Fibroblast of skin of right biceps (primary cell): ENCODE measurements at places on chromosomes 3 and 15.

DNA sequence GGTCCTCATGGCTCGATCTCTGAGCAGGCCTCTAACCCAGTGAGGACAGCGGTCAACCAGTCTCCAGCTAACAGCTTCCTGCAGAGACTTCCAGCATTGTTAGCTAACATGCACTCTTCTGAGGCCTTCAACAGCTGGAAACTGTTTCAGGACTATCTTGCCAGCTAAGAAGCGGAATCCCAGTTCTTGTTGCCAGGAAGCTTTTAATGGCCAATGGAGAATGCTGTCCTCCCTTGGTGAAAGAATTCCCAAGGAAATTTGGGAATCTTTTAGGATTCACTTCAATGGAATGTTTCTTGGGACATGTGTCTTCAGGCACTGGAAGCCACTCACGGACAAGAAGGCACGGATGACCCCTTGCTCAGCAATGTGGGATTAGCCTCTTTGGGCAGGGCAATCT, 91.7 kb downstream of the CEMIP start:
- DNase-seq = peak; percentile 47

- no peak for DNase-seq
These were observed 22.0 kb upstream of the ALPK3 start for GRCh38 chr15:84795186-84795585.

GRCh38 chr3:15794842-15795650, 2.7 kb downstream of the ANKRD28 start:
- no peak for DNase-seq

- DNase-seq = peak; percentile 62
These were observed 1371.6 kb downstream of the NSUN3 start for GRCh38 chr3:95434491-95434890.

GRCh38 chr3:66407611-66408218, 93.1 kb downstream of the LRIG1 start:
- DNase-seq = peak; percentile 53

DNA sequence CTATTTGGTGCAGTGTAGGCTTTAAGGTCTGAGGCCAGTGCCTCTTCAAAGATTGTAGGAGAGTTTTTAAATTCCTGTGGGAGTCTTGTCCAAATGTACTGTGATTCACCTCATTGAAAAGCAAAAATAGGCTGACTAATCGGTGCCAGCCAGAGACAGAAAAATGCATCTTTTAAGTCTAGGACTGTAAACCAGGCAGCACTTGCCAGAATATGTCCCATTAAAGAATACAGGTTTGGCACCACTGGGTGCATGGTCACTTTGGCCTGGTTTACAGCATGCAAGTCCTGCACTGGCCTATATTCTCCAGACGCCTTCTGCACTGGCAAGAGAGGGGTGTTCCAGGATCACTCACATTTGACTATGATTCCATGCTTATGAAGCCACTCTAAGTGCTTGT, 20.3 kb upstream of the NOX5 start:
- DNase-seq = peak; percentile 65

GRCh38 chr3:171636666-171637065, 173.6 kb downstream of the PLD1 start:
- no peak for DNase-seq

GRCh38 chr15:43299411-43299810, 31.0 kb downstream of the LCMT2 start:
- no peak for DNase-seq

DNA sequence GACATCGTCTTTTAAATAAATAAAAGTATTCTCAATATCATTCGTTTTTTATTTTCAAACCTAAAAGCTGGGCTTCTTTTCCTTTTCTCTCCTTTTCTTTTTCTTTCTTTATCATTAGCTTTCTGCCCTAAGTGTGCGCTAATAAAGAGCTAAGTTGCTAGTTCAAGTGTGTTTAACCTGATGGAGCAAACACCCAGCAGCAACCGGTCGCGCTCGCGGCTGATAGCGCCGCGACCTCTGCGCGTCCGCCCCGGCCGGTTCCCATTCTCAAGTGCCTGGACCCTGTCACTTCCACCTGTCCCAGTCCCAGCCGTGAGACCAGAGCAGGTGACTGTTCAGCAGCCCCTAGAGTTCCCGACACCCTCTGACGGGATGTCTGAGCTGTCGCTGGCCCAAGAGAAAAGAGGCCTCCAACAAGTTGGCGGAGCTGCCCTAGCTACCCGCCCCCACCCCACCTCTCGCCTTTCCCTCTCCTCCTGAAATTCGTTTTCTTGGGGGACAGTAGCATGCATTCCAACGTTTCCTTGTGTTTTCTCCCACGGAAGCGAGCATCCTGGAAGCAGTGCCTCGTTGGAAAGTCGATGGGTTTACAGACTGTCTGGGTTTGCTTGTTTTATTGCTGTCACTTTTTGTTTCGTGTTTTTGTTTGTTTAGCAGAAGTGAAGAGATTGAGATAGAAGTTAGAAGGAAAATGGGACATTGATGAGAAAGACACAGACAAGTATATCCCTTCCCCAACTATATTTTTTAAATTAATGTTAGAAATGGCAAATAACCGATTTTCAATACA, 3.1 kb upstream of the MECOM start:
- no peak for DNase-seq

- no peak for DNase-seq
These were observed 71.8 kb upstream of the TMEM108 start for GRCh38 chr3:132966374-132966773.

- no peak for DNase-seq
These were observed 137.5 kb downstream of the LRRK1 start for GRCh38 chr15:101056366-101057334.

- DNase-seq = peak; percentile 85
These were observed 493.4 kb upstream of the ALCAM start for GRCh38 chr3:104873331-104873730.

DNA sequence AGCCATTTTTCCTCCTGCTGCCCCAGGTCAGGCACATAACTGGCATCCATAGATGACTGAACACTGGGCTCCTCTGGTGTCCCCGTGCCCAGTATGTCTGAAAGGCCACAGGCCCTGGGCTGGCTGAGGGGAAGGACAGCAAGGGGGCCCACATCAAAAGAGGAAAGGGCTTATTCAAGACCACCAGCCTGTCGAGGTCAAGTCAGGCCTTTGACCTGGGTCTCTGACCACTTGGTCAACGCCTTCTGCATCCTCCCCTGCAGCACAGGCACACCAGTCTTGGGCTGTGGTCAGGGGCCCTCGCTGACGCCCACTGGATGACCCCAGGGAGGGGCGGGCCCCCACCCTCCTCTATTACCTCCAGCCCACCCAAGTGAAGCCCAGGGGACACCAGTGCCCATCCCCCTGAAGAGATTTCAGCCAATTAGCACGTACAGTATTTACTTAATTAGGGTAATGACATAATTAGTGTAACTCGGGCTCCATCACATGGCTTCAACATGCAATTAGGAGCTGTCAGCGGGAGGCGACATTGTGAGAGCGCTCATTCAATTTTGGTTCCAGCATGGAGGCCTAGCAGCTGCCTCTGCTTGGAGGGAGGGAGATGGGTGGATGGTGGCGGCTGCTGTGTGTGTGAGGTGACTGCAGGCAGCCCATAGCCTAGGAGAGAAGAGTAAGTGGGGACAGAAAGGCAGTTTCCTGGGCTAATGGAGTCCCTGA, 13.5 kb upstream of the DNAH1 start:
- no peak for DNase-seq

DNA sequence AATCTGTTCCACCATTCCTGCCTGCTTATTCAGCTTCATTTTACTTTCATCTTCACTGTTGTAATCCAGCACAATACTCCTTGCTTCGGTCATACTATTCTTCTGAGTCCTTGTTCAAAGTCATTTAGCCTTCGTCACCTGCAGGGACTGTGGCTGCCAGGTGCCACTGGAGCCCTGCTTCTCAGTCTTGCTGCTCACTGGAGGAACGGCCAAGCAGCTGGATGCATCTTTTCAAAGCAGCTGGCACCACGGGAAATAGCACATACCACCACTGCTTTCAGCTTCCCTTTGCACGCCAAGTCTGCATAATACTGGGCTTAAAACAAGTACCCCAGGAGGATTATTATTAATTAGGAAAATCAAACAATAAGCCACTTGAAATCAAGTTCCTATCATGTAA, 287.6 kb downstream of the BCHE start:
- DNase-seq = no peak

DNA sequence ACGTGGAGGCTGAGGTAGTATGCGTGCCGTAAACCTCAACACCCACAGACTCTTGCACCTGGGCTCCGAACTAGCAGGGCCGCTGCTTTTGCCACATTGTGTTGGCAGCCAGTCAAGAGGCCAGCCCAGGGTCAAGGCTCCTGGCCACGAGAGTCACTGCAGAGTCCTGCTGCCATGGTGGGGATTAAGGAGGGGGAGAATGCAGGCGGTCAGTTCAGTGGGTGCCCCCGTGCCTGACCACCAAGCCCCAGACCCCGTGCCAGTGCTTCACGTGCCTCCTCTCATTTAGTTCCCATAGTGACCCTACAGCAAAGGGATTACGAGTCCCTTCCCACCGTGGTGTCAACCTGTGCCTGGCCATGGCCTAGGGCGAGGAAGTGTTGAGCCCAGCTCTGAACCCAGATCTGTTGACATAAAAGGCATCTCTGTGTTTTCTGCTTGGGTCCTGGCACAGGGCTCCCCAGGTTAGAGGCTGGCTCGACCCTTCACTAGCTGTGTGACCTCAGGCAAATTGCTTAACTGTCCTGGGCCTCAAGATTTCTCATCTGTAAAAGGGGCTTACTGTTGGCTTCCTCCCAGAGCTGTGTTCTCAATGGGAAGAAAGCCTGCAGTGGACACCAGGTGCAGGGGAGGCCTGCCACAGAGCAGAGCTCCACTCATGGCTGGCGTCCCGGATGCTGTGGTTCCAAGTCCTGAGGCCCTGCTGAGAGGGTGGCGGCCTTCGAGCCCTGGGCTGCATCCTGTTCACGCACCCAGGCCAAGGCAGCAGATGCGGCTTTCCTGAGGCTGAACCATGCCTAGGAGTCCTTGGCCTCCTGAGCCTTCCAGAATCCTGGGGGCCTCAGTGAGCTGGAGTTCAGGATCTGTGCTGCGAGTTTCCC, 32.8 kb downstream of the FBLN2 start:
- no peak for DNase-seq

DNA sequence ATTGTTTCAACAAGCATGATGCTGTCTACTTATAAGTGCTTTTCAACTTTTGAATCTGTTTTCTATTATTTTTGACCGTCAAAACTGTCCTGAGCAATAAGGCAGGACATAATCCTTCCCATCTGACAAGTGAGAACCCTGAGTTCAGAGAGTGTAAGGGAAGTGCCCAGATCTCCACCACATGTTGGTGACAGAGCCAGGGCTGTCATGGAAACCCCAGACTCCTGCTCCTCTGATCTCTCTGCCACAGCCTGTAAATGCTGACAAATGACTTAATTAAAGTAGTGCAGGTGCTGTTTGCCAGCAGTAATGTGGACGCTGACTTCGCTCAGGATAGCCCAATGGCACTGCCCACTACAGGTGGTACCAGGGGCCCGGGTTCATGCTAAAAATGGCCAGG, 40.3 kb downstream of the SPSB4 start:
- no peak for DNase-seq

- peak; percentile 68 for DNase-seq
These were observed 307.3 kb downstream of the SV2B start for GRCh38 chr15:91407269-91407889.

GRCh38 chr3:159252274-159252673, 450.4 kb downstream of the MFSD1 start:
- peak; percentile 84 for DNase-seq

DNA sequence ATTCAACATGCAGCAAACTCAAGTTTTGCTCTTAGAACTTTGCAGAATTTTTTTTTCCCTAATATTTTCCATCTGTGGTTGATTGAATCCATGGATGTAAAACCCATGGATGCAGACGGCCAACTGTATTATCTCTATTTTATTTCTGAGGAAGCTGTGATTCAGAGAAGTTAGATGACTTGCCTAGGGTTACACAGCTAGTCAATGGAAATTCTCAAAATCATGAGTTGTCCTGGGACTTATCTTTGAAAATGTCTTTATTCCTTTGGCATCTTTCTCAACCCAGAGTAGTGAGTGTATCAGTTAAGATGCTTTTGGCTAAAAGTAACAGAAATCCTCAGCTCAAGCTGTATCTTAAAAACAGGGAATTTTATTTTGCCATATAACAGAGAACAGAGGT, 107.9 kb upstream of the GALNT15 start:
- peak; percentile 71 for DNase-seq

DNA sequence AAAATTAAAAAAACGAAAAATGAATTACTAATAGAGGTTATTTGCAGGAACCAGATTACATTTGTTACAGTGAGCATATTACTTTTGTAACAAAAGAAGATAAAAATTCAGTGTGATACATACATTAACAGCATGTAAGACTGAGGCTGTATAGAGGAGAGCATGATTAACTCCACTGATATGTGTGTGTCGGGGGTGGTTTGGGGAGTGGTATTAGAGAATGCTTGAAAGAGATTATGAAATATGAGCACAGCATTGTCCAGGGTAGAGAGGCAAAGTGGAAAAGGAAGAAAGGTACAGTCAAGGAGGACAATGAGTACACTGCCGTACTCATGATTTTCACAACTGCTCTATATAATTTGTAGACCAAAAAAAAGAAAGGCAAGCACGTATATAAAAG, 62.9 kb upstream of the LRRFIP2 start:
- DNase-seq = peak; percentile 75

DNA sequence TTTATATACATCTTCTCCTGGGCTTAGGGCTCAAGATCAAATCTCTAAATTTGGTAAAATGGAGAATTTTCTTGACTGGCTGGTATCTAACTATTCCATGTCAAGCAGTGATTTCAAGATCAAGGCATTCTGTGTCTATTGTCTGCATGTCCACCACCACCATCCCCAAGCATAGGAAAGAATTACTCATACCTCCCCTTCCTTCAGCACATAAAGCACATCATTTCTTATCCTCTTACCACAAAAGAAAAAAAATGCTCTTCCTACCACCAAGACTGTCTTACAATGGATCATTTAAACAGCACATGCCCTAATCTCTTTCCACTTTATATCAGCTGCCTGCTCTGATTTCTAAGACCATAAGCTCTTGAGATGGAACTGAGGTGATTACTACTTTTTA, 470.5 kb upstream of the THBS1 start:
- peak; percentile 95 for DNase-seq

DNA sequence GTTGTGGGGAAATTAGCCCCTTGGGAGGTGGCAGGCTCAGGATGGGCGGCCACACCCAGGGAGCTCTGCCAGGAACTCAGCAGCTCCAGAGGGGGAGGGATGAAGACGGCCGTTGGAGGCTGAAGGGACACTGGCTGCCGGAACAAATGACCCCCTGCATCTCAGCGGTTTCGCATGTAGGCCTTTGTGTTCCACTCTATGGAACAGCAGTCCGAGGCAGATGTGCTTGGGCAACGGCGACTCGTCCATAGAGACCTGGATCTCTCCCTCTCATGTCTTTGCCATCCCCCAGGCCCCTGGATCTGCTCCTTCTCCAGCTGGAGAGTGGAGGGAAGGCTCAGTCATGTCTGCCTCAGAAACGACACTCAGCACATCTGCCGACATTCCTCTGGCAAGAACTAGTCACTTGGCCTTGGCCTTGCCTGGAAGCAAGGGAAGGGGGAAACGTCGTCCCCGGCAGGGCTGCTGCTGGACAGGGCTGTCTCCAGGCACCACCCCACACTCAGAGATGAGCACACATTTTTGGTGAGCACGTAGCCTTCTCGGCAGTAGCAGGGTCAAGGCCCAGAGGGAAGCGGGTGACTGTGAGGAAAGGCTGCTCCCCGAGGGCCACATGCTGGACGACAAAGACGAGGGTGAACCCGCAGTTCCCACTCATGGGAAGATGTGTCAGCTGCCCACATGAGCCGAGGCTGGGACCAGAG, 83.8 kb downstream of the ASB7 start:
- peak; percentile 60 for DNase-seq
